Brain pericyte (primary cell): ENCODE measurements at places on chromosomes 4 and X.

- no peak for DNase-seq
Measured at GRCh38 chr4:82681754-82682153, 116.8 kb downstream of the SCD5 start.

DNA sequence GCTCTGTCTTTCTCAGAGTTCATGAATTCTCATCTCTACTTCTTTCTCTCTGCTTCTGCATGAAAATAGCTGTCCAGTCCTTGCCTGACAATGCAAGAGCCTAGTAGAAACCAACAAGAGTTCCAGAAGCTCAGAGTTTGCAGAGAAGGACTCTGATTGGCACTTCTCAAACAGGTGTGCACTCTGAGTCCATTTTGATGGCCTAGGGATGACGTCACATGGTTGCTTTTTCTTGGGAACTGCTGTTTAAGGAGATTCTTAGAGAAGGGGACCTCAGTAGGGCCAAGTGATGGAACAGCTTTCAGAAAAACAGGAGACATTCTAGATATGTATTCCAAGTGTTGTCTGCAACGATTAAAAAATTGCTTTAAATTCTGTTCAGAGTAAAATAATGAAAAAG, 56.8 kb downstream of the HMGB2 start:
- no peak for DNase-seq

- no peak for DNase-seq
Measured at GRCh38 chrX:21781525-21781924, 23.6 kb upstream of the SMPX start.

DNA sequence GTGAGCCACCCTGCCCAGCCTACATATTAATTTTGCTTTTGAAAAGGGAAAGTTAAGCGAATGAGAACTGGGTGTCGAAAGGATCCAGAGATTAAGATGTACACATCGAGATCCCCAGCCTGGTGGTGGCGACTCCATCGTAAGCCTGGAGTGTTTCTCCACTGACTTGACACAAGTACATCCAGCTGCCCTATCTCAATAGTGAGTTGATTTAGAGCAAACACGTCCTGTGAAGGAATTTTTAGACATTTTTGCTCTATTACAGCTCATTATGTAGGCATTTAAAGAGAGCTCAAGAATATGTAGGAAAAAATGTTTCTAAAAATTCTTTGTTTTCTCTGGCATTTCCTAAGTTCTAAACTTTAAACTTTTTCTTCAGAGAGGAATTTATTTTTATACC, 11.7 kb upstream of the CLDN34 start:
- no peak for DNase-seq

DNA sequence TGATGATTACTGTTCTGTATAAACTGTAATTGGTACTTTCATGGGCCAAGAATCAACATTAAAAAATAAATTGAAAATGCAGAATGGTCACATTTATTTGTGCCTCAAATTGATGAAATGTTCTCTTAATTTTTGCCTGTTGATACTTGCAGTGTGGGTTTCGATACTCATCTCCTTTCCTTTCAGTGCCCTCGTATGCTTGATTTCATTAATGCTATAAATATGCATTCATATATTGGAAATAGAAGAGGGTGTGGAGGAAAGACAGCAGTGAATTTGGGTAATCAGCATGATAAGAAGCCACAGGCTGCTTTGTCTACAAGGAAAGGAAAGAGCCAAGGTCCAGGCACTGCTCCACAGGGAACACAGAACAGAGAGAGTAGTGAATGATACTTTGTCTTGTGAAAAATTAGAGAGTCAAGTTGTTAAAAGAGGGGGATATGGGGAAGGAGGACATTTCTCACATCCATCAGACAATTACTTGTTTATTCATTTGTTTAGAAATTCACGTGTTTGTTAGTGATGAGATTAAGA, 1.0 kb upstream of the DDX60 start:
- DNase-seq, result no peak

GRCh38 chr4:101067383-101067782, 279.9 kb downstream of the PPP3CA start:
- DNase-seq, result no peak

DNA sequence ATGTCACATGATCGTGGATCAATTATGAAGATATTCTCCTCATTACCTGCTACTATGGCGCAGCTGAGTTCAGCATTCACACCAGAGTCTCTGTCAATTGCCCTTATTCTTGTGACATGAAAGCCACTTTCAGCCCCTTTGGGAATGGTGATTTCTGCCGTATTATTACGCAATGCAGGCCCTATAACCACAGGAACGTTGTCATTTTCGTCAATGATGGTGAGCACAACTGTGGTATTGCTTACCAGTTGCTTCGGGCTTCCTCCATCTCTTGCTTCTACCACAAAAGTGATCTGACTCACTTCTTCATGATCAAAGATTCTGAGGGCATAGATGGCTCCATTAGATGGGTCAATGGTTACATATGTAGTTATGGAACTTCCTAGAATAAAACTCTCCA, 2.1 kb downstream of the PCDH18 start:
- no peak for DNase-seq

DNA sequence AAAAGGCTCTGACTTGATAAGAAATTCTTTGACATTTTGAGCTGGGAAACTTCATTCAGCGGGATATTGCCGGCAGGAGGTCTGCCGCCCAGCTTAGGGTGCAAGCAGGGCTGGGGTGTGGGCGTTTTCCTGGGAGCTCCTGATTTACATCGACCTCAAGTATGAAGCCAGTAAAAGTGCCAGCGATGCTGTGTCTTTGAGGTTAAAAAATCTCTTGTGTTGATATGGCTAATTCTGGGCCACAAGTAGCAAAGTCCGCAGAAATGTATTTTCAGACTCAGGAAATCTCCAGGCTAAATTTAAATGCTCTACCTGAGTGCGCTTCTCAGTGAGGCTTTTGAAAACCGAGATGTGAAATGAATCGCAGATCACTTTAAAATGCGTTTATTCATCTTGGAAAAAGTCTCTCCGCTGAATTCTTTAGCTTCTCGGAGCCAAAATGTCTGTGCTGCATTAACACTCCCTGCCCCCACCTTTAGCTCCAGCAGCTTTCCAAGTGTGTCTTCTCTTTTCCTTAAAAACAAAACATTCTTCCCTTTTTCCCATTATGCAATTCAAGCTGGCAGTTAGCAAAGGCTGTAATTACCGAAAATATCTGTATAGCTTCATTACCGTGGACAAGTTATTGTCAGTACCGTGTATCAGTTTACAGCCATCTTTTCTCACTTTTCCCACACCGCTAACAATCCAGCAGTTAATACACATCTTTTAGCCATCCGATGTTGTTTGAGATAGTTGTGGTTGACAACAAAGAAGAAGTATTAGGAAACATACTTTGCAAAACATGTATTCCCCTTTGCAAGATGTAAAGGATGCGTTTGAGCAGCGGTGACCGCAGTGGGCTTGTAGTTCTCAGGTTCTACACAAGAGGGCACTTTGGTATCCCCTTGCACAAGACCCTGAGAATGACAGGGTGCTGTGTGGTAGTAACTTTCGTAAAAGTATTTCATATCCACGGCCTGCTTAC, 136.0 kb upstream of the STX18 start:
- DNase-seq, result no peak

DNA sequence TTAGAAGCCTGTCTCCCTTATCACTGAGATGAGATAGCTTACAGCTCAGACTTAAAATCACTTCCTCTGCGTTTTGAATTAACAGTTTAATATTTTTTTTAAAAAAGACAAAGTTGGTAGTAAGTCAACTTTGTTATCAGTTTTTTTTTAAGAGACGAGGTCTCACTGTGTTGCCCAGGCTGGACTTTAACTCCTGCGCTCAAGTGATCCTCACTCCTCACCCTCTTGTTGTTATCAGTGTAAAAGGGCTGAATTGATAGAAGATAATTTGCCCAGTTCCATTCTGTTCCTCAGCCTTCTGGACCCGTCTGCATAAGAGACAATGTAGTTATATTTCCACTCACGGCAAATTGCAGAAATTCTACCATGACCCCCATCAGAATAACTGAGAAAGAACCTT, 245.4 kb downstream of the DCTD start:
- DNase-seq, result no peak

GRCh38 chr4:112296949-112297880, at the start of gene ALPK1:
Gene ALPK1, plus strand, starts transcription at chr4:112297369.
- DNase-seq, result peak; percentile 45

DNA sequence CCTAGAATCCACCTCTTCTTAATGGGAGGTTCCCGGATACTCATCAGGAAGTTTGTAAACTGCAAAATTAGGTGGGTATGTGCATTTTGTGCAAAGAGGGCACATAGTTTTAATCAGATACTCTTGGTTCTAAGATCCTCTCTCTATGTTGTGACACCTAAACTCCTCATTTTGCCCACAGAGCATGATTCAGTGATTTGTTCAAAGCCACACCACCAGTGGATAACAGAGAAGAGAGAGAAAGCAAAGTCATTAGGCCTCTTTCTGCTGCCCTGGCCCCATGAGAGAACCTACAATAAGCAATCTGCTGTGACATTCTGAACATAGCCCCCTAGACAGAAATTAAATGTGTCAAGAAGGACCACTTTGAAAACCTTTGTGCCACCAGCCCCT, 72.3 kb upstream of the STIM2 start:
- DNase-seq, result no peak

DNA sequence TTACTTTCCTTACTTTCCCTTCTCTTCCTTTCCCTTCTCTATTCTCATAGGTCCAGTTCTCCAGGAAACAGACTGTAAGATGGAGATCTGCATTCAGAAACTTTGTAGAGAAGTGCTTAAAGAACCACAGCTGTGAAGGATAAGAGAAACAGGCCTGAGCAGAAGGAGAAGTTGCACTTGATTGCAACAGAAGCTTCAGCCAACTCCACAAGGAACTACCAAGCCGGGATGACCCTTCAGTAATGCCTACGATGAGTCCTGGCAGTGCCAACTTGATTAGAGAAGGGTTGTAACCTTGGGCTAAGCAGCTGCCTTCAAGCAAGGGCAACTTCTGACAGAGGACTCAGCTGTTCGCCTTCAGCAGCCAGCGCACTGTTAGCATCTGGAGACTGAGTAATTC, 413.3 kb upstream of the RASGEF1B start:
- DNase-seq, result no peak

- DNase-seq, result no peak
Measured at GRCh38 chr4:170623899-170624298, 534.1 kb upstream of the AADAT start.

DNA sequence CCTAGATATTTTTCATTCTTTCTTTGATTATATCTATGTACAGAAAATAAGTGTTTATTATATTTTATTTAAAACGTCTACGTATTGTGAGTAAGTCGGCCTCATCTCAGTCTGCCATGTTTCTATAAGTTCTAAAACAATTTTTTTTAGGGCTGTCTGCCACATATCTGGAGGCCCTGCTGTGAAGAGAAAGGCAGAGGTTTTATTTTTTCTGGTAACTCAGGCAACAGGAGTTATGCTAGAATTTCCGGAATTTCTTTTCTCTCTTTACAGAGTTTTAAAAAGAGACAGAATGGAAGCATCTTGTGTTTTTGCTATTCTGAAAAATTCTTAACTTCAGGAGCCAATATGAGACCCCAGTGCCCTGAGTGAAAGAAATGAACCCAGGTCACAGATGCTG, 1124.0 kb upstream of the TENM3 start:
- no peak for DNase-seq

DNA sequence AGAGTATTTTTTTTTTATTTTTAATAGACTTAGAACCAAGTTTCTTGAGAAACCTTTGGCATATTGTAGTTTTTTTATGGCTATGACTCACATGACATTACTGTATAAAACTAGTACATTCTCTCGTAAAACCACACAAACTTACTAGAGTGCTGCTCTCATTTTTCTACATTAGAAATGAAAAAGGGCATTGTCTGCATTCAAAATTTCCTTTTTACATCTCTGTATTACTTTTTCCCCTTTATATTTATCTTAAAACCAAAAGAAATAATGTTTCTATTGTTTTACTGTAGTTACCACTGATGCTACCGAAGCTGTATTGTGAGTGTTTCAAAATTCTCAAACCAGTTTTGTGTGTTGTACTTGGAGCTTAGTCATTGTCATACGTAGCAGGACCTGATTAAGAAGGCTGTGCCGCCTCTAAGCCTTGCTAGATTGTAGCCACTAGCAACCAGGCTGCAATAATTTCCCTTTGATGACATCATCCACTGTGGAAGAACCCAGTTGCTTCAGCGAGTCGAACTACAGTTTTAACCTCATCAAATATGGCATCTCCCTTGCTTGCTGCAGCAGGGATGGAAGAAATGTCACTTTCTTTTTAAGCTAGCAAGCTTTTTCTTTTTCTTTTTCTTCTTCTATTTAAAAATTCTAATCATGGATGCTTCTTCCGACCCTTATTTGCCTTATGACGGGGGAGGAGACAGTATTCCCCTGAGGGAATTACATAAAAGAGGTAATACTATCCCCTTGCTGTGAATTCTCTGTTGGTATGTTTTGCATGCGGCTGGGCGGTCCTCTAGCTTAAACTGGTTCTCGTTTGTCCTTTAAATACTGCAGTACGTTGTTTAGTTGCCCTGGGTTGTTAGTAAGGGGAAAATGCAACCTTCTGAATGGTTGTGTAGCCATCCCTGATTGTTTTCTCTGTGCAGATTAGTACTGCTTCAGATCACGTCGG, 39.6 kb downstream of the CLCN3 start:
- DNase-seq, result peak; percentile 88

GRCh38 chrX:124209792-124210576, 122.5 kb upstream of the TEX13D start:
- DNase-seq, result no peak

- no peak for DNase-seq
Measured at GRCh38 chrX:33339219-33339618, 127.9 kb upstream of the DMD start.

DNA sequence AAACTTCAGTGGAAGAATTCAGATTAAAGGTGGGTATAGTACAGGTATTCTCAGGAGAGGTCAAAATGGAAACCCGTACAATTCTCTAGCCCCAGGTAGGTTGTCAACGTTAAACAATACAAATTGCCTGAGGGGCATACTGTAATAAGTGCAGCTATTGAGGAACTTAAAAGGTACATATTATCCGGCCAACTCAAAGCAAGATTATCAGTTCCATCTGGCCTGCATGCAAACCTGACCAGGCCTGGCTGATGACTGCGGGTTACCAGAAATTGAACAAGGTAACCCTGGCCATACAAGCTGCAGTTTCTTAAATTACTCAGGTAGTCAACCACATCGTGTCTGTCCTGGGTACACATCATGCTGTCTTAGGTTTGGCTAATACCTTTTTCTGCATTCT, 12.3 kb upstream of the ZNF630 start:
- no peak for DNase-seq

- DNase-seq, result no peak
Measured at GRCh38 chr4:8150152-8151090, 8.2 kb downstream of the ABLIM2 start.

DNA sequence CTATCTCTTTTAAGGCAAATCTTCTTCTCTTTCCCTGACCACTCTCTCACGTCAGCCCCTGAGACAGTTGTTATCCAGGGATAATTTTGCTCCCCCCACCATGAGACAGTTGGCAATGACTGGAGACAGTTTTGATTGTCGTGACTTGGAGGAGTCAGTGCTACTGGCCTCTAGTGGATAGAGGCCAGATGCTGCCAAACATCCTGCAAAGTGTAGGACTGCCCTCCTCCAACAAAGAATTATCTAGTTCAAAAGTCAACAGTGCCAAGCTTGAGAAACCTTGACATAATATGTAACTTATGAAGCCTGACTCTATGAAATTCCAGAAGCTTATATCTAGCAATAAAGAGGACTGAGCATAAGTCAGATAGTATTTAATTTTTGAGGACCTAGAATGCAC, 502.1 kb upstream of the IGFBP7 start:
- no peak for DNase-seq
